ENCODE measurements at places on chromosomes 2 and 18.

DNA sequence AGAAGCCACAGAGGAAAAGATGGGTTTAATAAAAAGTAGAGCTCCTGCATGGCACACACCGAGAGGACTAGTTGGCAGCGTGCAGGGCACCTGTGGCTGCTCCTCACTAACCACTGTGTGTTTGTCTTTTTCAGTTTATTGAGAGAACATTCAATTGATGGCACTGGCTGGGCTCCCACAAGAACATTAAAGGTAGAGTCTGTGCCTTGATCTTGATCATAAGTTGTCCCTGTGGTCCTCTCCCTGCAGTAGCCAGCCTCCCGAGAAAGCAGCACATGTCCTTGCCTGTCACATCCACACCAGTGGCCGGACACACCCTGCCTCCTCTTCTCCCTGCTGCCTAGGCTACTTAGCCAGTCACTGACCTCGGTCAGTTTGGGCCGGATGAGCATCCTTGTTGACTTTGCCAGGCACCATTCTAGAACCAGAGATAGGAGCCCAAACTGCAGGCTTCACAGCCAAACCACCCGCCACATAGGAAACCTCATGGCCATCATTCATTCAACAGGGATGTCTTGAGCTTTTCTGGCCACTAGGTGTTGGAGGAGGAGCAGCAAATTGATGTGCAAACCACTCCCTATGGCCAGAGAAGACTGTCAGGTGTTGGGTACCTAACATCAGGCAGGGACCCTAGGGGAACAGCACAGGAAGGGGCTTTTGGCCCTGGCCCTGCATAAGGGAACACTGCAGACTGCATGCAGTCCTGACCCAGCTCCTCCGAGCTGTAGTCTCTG lies 30.2 kb upstream of the SCLY start:
- no peak for DNase-seq

DNA sequence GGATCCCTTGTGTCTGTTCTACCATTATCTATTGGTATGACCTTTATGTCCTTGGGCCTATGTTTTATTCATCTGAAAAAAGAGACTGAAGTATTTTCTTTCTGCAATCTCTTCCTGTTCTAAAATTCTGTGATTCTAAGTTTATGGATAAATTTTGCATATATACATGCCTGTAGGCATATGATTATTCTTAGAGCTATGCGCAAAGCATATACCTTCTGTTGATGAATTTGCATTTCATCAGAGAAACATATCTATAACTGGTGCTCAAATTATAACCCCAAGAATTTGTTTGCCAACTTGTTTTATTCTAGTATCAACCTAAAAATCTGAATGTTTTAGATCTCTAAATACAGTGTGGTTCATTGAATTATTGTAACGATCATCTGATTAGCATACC lies 6.7 kb downstream of the CACNB4 start:
- no peak for DNase-seq

GRCh38 chr2:61995515-61995914 lies 90.0 kb downstream of the COMMD1 start:
- no peak for DNase-seq

DNA sequence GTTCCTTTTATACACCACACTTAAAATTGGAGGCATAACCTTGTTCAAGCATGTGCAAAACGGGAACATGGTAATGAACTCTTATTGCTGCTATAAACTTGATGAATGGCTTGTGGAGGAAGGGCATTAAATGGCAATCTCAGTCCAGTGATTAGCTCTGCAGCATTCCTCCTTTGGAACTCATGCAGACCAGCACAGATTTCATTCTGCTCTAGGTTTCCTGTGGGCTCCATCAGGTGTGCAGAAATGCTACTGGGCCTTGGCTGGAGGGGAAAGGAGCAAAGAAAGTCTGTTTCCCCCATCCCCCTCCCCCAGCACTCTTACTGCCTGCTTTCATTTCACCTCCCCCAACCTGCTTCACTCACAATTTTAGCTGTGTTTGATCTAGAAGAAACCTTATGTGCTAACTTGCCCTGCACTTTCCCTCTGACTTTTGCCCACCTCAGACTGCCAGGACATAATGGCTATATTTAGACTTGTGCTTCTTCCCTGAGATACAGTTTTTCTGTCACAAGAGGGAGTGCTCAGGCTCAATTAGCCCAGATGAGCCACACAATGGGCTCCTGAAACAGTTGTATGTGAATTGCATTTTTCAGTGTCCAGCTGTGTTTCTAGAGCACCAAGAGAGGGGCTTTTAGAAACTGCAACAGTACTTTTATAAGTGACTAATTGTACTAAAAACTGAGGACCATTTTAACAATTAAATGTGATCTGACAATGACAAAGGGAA lies 109.8 kb downstream of the FSHR start:
- DNase-seq, result no peak

DNA sequence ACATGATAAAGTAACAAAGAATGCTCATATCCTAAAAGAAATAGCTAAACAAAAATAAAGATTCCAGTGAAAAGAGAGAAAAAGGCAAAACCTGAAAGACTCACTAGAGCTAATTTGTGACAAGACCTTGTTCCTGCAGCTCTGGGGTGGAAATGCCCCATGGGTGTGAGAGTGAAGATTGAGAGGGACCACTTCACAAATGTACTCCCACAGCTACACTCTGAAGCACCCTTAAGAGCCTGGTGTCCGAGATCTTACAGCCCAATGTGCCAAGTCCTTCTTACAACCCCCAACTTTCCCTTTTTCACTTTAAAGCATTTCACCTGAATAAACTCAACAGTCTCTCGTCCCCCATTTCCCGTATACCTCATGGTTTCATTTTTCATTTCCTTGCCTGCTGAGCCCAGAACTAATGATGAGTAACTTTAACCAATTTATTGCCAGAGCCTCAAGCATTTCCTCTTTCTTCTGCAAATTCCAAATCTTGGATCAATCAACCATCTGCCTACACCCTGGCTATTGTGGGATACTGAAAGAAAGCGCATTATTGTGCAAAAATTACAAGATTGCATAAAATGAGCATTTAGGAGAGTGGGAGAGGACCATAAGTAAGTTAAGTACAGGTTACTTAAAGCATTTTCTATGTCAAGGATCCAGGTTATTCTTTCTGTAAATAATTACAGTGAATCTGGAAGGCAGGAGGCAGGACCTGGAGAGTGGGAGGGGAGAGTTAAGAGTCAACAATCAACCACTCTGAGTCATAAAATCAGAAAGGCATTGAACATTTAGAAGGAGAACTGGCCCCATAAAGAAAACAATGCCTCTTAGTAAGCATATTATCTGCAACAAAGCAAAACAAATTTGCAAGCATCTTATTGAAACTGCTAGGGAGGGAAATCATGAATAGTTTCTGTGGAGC lies 804.4 kb upstream of the CELF4 start:
- DNase-seq, result no peak
